HFFc6 (cell line): ENCODE measurements at places on chromosomes 3 and 15.

DNA sequence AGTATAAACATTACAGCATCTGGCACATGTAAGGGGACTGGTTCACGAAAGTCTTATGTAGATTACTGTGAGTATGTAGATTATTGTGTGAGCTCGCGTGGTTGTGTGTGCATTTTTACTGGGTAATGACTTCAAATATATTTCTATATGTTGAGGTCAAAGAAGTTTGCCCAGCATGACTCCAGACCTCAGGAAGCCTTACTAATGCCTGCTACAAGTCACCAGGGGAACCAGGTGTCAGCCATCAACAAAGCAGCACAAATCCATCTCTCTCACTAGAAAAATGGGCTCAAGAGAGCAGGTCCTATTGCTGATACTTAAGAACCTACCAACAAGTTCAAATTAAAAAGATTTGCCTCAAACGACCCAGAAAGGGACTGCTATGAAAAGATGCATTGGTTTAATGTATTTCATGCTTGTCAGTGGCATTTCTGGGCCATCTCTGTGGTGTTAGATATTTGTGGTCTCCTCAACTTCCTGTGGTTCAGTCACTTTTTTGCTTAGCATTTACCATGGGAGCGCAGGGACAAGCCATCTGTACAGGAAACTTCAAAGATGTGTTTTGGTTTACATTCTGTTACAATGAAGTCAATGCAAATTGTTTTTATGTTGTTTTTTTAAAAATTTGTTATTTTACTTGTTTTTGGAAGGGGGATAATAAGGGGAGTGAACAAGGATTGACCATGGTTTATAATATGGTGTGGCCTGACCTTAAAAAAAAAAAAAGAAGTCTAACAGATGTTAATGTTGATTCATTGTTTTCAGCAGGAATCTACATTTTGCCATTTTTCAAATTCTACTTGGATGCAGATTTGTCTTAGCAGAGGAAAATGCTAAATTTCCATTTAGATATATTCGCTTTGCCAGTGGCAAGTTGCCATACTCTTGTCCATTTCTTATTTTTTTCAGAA lies 172.1 kb upstream of the ADAMTS9 start:
- DNase-seq: no peak

- DNase-seq: no peak
These were observed 101.9 kb downstream of the KLHL25 start for GRCh38 chr15:85692873-85693272.

DNA sequence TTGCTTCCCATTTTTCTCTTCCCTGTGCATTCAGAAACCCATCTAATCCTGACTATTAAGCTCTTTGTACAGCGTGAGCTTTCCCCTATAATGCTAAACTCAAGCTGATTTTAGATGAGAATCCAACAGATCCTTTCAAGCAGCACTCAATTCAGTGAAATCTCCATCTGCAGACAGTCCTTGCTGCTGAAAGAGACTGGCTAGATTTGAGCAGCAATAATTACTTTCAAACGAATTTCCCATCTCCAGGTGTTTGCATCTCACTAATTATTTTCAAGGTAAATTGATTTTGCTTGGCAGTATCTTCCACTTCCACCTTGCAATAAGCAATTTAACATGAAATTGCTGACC lies 49.5 kb upstream of the SLC7A14 start:
- DNase-seq: no peak

- peak; percentile 74 for DNase-seq
These were observed 60.1 kb downstream of the MBNL1 start for GRCh38 chr3:152328841-152329240.

DNA sequence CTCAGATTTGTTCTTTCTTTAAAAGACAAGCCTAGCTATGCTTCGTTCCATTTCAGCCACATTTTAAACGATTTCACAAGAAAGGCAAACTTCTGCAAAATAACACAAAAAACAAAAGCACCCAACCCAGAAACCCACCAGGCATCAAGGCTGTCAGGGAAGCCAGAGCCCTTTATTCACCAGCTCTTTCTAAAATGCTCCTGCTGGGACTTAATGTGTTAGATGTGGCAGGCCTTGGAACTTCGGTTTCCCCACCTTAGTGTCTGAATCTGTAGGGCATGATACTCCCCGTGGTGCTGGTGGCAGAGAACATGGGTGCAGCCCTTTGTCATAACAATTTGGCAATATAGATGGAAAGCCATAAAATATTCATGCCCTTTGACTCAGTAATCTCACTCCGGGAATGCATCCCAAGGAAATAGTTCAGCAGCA lies 56.8 kb upstream of the LCTL start:
- no peak for DNase-seq

DNA sequence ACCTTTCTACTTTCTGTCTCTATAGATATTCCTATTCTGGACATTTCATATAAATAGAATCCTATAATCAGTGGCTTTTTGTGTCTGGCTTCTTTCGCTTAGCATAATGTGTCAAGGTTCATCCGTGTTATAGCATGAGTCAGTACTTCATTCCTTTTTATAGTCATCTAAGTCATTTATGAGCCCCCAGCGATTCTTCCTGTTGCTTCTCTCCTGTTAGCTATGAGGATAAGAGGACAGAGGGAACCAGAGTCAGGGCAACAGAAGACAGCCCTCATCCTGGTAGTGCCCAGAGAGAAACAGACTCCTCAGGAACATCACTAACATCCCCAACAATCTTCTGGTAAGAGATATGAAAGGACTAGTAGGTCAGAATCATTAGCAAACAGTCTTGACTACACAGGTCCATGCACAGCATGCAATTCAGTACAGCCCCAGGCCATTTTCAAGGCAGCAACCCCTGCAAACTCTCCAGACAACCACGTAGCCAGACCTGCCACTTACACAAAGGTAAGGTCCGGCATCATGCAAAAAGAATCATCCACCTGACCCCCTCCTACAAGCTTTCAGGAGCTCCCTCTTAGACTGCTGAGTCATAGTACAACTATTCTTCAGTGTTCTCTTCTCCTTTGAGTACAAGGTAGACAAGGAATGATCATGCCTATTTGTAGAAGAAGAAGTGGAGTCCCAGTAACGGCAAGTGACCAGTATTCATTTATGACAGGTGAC lies 91.5 kb downstream of the MYLK start:
- DNase-seq: peak; percentile 73
